ENCODE measurements at places on chromosomes 6 and 20.

DNA sequence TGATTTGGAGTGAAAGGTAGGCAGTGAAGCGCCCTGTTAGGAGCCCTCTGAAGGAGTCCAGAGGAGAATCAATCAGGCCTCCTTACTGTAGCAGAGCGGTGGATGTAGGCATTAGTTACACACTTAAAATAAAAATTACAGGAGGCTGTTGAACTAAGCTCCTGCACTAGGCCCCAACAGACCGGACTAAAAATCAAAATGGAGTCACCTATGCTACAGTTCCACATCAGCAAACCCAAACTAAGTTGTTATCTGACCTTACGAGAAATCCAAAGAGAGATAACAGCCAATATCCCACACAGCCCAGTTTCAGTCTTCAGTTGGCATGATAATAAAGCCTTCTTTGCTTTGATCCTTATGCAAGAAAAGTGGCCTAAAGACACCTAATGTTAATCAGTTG lies 26.8 kb downstream of the SGK1 start:
- DNase-seq: no peak

GRCh38 chr20:56827763-56828162 lies 198.7 kb downstream of the TFAP2C start:
- DNase-seq: peak; percentile 65

GRCh38 chr20:42474646-42475045 lies 715.1 kb downstream of the PTPRT start:
- no peak for DNase-seq

- DNase-seq: no peak
Measured at GRCh38 chr6:114407426-114408035, 64.7 kb upstream of the HS3ST5 start.

All from SIG-M5 (cell line).